ENCODE measurements at places on chromosomes 2 and 18.

GRCh38 chr18:72542984-72543356, 1.2 kb downstream of the CBLN2 start:
- DNase-seq = no peak

- DNase-seq = no peak
Observed at GRCh38 chr2:41934329-41934958, 113.4 kb upstream of the PKDCC start.

- no peak for DNase-seq
Observed at GRCh38 chr2:181052523-181052891, 72.1 kb downstream of the UBE2E3 start.

DNA sequence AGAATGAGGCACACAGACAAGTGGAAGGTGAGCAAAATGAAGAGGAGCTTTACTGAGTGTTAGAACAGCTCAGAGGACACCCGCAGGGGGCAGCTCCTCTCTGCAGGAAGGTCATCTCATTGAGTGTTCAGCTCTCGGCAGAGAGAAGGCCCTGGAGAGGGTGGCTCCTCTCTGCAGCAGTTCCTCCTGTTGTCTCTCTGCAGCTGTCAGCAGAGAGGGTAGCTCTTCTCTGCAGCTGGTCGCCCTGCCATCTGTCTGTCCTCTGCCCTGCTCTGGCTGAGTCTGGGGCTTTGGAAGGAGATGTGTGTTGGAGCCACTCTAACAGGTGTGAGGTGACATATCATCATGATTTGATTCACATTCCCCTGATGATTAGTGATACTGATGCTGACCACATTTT, 6.8 kb upstream of the SNTG2 start:
- no peak for DNase-seq

GRCh38 chr2:53535234-53535840, 232.3 kb upstream of the CHAC2 start:
- no peak for DNase-seq

- DNase-seq = no peak
Observed at GRCh38 chr2:73141896-73142295, 29.1 kb upstream of the RAB11FIP5 start.

DNA sequence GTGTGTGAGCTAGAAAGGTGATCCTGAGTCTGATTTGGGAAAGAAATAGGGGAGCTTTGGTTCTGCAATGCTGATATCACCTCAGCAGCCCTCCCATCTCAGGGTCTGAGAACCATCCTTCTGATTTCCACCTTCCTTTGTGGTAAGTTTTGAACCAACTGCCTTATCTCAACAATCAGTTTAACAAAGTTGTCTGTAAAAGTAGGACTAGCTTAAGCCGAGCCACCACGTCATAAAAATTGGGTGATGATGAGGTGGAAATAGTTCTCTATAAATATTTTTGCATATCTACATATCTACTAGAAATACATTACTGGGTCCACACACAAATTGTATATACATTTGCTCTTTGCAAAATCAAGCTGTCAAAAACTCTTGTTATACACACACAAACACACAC, 1.1 kb downstream of the SULT1C4 start:
- no peak for DNase-seq

DNA sequence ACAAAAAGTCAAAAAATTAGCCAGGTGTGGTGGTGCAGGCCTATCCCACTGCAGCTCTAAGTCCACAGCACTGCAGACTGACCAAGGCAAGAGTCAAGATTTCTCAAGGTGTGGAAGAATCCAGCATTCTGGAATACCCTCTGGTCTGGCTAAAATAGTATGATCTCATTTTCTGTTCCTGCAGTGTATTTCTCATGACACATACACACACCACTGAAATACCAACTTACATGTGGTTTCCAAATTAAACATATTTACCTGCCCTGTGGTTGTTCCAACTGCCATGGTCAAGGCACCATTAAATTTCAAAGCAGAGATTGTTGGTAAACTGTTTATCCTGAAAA, 30.9 kb downstream of the NOL10 start:
- DNase-seq = no peak

DNA sequence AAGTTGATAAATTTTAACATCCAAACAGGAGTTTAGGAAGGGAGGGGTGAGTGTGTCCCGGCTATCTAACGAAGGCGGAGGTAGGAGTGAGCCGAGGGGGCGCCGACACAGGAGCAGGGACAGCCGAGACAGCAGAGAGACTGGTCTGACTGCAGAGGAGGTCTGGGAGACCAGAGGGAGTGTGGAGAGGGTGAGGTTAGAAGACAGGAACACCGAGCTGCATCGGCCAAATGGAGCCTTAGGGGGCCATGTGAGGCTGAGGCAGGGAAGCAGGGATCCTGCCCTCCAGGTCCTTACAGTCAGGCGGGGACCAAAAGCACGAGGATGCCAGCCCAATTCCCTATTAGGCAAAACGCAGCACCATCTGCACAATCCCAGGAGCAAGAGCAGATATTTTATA, 67.0 kb downstream of the SFXN5 start:
- no peak for DNase-seq

- DNase-seq = no peak
Observed at GRCh38 chr2:10599921-10600320, 89.9 kb downstream of the NOL10 start.

DNA sequence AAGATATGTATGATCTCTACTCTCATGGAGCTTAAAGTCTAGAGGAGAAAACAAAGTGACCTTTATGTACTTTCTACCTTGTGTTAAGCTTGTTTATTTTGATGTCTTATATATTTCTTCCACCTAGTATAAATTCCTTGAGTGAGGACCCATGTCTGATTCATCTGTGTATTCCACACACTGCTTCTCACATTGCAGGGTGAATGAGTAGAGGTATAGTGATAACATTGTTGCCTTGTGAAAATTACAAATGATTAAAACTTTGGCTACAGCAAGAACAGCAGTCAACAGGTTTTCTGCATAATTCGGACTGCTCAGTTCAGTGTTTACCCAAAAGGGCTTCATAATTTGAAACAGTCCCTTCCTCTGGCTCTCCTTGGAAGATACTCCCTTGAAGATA, 36.3 kb downstream of the AOX1 start:
- no peak for DNase-seq

GRCh38 chr2:159030674-159031380, 62.4 kb downstream of the TANC1 start:
- DNase-seq = no peak

GRCh38 chr18:55317324-55317723, 270.7 kb downstream of the TCF4 start:
- DNase-seq = no peak

DNA sequence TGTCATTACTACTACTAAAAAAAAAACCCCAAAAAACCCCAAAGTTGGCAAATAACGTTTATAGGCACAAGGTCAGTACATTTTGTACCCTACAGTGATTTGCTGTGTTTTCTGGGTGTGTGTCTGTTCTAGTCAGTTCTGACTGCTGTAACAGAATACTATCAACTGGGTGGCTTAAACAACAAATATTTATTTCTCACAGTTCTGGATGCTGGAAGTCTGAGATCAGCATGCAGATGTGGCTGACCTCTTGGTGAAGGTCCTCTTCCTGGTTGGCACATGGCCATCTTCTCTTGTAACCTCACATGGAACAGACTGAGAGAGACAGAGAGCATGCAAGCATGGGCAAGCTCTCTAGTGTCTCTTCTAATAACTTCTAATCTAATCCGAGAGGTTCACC, 103.1 kb downstream of the CERS6 start:
- no peak for DNase-seq

DNA sequence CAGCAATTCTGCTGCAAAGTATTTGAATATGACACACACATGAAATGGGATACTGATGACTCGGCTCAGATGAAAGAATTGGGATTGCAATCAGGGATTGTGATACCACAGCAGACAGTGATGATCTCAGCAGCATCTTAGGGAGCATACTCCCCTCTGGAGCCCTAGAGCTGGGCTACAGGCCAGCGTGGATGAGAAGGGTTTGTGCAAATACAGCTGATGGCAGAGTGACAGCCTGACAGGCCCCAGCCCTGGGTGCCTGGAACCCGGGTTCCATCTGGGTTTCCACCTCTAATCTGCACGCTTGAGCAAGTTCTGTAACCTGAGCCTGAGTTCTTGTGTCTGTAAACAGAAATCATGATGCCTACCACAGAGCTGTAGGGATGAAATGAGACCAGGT, 418.0 kb downstream of the LRATD1 start:
- no peak for DNase-seq

GRCh38 chr18:74609535-74609934, 11.9 kb downstream of the ZNF407 start:
- DNase-seq = no peak

DNA sequence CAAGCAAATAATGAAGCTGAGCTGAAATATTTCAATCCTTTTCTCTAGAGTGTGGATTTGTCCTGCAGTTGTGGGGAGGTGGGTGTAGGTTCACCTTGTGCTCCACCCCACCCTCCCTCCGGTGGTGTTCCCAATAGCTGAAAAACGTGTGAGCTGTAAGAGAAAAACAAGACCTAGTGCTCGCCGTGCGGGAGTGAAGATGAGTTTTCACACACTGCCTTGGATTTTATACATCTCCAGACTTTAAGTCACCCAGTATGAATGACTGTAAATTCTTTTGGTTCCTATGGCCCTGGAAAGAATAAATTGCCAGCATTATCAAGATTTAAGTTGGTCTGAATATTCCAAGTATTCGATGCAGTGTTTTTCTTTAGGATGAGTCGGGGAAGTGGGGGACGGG, 1.9 kb upstream of the SOX11 start:
- no peak for DNase-seq

- DNase-seq = no peak
Observed at GRCh38 chr2:216752855-216753505, 57.6 kb upstream of the IGFBP5 start.

GRCh38 chr2:36360834-36361233, 5.3 kb downstream of the CRIM1 start:
- no peak for DNase-seq

DNA sequence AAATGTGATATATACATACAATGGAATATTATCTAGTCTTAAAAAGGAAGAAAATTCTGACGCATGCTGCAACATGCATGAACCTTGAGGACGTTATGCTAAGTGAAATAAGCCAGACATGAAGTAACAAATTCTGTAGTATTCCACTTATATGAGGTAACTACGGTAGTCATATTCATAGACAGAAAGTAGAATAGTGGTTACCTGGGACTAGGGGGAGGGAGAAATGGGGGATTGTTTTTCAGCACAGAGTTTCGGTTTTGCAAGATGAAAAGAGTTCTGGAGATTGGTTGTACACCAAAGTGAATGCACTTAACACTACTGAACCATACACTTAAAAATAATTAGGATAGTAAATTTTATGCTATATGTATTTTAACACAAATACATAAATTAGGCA, 215.9 kb upstream of the FBXO11 start:
- DNase-seq = no peak

GRCh38 chr18:41009926-41010325, 945.1 kb upstream of the PIK3C3 start:
- DNase-seq = no peak

DNA sequence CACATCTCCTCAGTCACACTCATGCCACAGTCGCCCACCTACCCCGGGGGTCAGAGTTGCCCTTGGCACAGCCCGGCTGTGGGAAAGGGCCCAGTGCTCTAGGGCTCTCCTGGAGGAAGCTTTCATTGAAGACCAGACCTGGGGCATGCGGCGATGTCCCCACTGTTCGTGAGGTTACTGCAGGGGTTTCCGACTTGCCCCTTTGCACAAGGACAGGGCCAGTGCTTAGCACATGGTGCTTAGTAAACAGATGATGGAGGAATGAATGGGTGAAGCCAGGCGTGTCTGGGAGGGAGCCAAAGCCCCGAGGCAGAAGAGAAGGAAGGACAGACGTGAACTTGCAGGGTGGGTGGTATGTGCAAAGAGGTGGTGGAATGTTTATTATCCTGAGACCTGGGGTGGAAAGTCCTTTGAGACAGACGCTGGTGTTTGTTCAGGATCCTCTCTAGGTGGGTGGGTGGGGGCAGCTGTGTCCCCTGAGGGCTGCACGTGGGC, 205.9 kb upstream of the ARL4C start:
- no peak for DNase-seq

DNA sequence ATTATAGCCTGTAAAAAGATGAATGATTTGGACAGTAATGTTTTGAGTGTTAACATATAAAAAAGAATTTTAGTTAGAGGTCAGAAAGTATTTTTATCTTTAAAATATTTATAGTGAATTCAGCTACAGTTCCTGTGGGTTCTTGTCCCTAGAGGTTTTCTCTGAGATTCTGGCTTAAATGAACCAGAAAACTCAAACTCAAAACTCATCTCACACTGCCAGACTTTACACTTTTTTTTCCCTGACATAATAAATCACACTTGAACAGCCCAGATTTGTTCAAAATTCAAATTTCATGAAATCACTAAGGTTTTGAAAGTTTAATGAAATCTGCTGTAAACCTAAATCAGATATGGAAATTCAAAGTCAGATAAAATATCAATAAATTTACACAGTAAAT, 92.3 kb downstream of the KCNH7 start:
- no peak for DNase-seq

DNA sequence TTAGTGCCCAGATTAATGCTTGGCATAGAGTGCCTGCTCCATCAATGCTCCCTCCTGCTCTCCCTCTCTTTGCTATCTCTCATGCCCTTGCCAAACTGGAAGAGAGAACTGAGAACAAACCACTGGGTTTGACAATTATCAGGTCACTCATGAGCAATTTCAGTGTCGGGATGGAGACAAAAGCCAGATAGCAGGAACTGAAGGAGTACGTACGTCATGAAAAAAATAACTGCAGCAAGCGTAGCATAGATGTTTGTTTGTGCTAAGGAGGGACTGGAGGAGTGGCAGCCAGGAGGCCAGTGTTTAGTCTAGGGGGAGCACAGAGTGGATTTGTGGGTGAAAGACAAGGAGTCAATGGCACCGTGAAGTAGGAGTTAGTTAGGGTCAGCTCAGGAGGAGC, 113.3 kb downstream of the POLE4 start:
- no peak for DNase-seq

GRCh38 chr2:213015387-213016165, 135.8 kb downstream of the IKZF2 start:
- DNase-seq = no peak

DNA sequence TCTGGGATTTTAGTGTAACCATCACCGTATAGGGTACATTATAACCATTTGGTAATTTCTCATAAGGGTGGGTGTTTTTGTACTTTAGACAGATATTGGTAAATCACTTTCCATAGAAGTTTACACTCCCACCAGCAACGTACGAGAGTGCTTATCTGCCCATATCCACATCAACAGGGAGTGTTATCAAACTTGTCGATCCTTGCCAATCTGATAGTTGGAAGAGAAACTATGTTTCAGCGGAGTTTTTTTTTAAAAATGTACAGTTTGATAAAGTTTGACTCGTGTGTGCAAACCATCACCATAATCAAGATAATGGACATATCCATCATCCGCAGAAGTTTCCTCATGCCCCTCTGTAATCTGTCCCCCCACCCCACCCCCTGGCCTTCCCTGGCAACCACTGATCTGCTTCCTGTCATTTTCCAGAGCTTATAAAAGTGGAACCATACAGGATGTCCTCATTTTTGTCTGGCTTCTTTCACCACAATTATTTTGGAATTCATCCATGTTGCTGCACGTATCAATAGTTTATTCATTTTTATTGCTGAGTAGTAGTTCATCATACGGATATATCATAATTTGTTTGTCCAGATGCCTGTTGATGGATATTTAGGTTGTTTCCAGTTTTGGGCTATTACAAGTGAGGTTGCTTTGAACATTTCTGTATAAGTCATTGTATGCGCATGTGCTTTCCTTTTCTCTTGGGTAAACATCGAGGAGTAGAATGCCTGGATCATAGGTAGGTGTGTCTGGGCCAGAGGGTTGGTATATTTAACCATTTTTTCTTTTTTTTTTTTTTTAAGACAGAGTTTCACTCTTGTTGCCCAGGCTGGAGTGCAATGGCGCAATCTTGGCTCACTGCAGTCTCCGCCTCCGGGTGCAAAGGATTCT, 18.6 kb downstream of the GLI2 start:
- DNase-seq = no peak

- no peak for DNase-seq
Observed at GRCh38 chr2:183542606-183543005, 418.4 kb downstream of the NUP35 start.
